ENCODE measurements at places on chromosomes 3 and 15. TPM values are rescaled to one million over a fixed set of nuclear protein-coding genes. Genes with fewer than 3 reads are reported as not detected.

DNA sequence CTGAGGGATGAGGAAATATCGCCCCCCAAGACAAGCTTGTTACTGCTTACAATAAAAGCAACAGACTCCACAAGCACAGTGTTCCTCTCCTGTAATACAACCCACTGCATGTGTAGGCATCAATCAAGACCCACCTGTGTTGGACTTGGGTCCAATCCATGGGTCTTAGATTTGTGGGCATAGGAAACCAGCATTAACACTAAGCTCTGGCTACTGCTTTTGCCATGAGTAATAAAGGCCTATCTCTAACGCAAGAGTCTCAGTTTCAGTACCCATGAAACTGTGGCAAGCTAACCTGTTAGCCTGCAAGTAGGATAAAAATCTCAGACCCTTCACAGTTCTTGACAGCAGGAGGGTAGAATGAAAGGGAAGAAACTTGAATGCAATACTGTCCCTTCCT is 5.2 kb upstream of the EIF1B start:
- H3K27ac ChIP-seq = peak overlapping the region; percentile 64
- no peaks in the 10 kb centered on the region for H3K27me3 ChIP-seq
- H3K4me1 ChIP-seq = peaks cover 31% of the 10 kb centered on the region
- H3K4me3 ChIP-seq = no peak overlapping the region
- peaks cover 11% of the 10 kb centered on the region for H3K36me3 ChIP-seq

DNA sequence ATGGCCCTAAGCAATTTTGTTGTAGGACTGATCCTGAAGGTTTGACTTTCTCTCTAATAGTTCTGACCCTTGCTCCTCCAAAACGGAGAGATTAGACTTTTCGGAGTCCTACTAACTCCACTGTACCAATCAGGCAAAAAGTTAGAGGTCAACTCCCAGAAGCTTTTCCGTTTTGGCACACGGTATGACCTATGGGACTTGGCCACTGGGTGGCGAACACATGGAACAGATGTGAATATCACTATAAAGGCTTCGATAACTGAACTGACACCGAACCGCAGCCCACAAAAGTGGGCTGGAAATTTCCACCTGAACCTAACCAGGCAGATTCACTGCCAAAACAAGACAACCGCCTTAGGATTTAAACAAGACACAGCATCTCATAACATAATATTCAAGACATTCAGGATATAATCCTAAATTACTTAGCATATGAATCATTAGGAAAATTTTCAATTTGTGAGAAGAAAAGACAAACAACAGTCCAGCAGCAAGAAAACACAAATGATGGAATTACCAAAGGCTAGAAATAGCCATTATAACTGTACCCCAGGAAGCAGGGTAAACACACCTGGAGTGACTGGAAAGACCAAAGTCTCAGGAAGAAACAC is 12.2 kb upstream of the TM2D3 start:
- no peak overlapping the region for H3K4me3 ChIP-seq

- H3K27ac ChIP-seq = no peak overlapping the region
Observed at GRCh38 chr15:52144656-52145178, 32.1 kb upstream of the BCL2L10 start.

DNA sequence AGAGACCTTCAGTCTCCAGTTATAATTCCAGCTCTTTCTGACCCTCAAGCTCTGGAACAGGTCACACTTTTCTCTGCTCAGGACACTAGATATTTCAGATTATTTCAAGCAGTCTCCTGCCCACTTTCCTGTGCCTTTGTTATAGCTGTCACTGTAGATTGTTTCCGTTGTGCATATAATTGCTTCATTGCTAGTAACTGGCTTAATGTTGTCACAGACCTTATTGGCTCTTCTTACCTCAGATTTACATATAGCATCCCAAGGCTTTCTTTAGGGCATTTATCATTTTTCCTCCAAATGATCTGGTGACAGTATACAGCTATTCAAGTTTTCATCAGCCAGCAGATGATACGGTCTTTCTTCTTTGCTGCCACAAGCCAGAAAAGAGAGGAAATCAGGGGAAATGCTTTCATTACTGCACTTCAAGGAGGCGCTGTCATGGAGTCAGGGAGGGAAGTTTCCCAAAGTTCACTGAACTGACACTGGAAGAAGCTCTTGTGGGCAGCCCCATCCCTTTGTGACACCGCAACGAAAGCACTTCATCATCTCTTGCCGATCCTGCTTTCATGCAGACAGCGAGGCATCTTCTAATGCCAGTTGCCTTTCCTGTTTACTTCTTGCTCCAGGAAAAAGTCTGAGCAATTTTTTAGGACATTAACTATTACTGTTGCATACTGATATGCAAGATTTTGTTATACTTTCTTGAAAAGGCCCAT is 181.9 kb downstream of the CDIN1 start:
- H3K36me3 ChIP-seq = peaks cover 2% of the 10 kb centered on the region
- H3K4me3 ChIP-seq = no peak overlapping the region
- no peaks in the 10 kb centered on the region for H3K4me1 ChIP-seq
- no peaks in the 10 kb centered on the region for H3K27me3 ChIP-seq

- no peak overlapping the region for H3K4me3 ChIP-seq
- DNase-seq = no peak
- H3K27ac ChIP-seq = no peak overlapping the region
- H3K4me1 ChIP-seq = no peaks in the 10 kb centered on the region
- peaks cover 3% of the 10 kb centered on the region for H3K27me3 ChIP-seq
- no peaks in the 10 kb centered on the region for H3K36me3 ChIP-seq
Observed at GRCh38 chr15:88776646-88777045, 26.6 kb upstream of the ACAN start.

- H3K4me1 ChIP-seq = peaks cover 64% of the 10 kb centered on the region
- no peaks in the 10 kb centered on the region for H3K27me3 ChIP-seq
- no peak overlapping the region for H3K4me3 ChIP-seq
- peak overlapping the region; percentile 50 for H3K27ac ChIP-seq
- DNase-seq = no peak
- H3K36me3 ChIP-seq = no peaks in the 10 kb centered on the region
Observed at GRCh38 chr15:65083262-65083701, 6.7 kb downstream of the KBTBD13 start.

GRCh38 chr15:71559098-71559497 is 251.3 kb upstream of the NR2E3 start:
- no peaks in the 10 kb centered on the region for H3K4me1 ChIP-seq
- no peak for DNase-seq
- no peak overlapping the region for H3K27ac ChIP-seq
- H3K4me3 ChIP-seq = no peak overlapping the region

DNA sequence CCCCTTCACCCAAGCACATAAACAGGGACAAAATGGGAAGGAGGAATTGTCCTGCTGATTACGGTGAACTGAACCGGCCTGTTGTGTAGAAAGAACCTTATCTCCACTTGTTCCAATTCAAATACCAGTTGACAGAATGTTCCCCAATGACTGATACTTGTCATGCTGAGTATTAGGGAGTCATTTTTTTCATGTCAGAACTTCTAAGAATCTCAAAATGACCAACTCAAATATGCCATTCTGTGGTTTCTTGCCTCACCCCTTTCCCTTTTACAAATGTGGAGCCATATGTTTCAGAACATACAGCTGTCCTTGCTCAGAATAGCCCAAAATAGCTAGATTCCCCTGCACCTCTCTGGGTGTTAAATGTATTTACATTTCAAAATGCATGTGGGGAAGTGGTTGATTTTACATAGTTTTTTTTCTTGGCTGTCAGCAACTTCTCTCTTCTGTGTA is 405.9 kb upstream of the TBL1XR1 start:
- no peak overlapping the region for H3K27ac ChIP-seq
- no peak overlapping the region for H3K4me3 ChIP-seq
- no peak for DNase-seq
- H3K27me3 ChIP-seq = no peaks in the 10 kb centered on the region
- no peaks in the 10 kb centered on the region for H3K36me3 ChIP-seq

- peaks cover 14% of the 10 kb centered on the region for H3K36me3 ChIP-seq
- H3K4me3 ChIP-seq = no peak overlapping the region
- H3K27me3 ChIP-seq = no peaks in the 10 kb centered on the region
- no peak overlapping the region for H3K27ac ChIP-seq
Observed at GRCh38 chr3:38130631-38131065, 6.3 kb downstream of the ACAA1 start.

- H3K4me1 ChIP-seq = peaks cover 39% of the 10 kb centered on the region
- peak overlapping the region; percentile 91 for H3K4me3 ChIP-seq
- DNase-seq = peak; percentile 73
Observed at GRCh38 chr3:152269056-152269830, 514 bp downstream of the MBNL1 start.

DNA sequence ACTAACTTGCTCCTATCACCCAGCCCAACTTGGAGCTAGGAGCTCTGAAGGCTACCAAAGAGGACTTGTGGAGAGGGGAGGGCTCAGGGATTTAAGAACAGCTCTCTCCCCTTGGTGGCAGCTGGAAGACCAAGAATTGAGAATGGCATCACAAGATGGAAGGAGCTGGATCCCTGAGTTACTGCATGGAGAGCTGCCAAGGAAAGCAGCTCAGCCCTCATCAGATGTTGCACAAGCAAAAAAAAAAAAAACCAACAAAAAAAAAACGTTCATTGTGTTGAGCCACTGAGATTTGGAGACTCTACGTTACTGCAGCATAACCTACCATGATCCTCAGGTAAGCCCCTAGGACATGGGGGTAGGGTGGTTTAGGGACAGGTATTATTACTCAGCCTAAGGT is 41.0 kb downstream of the ITGB5 start:
- no peak for DNase-seq
- no peak overlapping the region for H3K4me3 ChIP-seq
- H3K27ac ChIP-seq = peak overlapping the region; percentile 67
- no peaks in the 10 kb centered on the region for H3K36me3 ChIP-seq
- peaks cover 27% of the 10 kb centered on the region for H3K4me1 ChIP-seq
- H3K27me3 ChIP-seq = no peaks in the 10 kb centered on the region

- H3K4me3 ChIP-seq = no peak overlapping the region
- no peak overlapping the region for H3K27ac ChIP-seq
- no peaks in the 10 kb centered on the region for H3K27me3 ChIP-seq
- H3K36me3 ChIP-seq = peaks cover 5% of the 10 kb centered on the region
- peaks cover 6% of the 10 kb centered on the region for H3K4me1 ChIP-seq
Observed at GRCh38 chr3:196971094-196971698, 2.6 kb upstream of the PIGZ start.

GRCh38 chr3:132145833-132146232 is 111.0 kb upstream of the CPNE4 start:
- H3K27me3 ChIP-seq = no peaks in the 10 kb centered on the region
- DNase-seq = no peak
- no peak overlapping the region for H3K27ac ChIP-seq
- no peaks in the 10 kb centered on the region for H3K4me1 ChIP-seq
- H3K36me3 ChIP-seq = no peaks in the 10 kb centered on the region

GRCh38 chr15:43505738-43506137 is 11.7 kb upstream of the MAP1A start:
- DNase-seq = no peak
- peaks cover 10% of the 10 kb centered on the region for H3K4me1 ChIP-seq
- H3K4me3 ChIP-seq = no peak overlapping the region
- H3K36me3 ChIP-seq = no peaks in the 10 kb centered on the region
- H3K27me3 ChIP-seq = no peaks in the 10 kb centered on the region
- no peak overlapping the region for H3K27ac ChIP-seq

DNA sequence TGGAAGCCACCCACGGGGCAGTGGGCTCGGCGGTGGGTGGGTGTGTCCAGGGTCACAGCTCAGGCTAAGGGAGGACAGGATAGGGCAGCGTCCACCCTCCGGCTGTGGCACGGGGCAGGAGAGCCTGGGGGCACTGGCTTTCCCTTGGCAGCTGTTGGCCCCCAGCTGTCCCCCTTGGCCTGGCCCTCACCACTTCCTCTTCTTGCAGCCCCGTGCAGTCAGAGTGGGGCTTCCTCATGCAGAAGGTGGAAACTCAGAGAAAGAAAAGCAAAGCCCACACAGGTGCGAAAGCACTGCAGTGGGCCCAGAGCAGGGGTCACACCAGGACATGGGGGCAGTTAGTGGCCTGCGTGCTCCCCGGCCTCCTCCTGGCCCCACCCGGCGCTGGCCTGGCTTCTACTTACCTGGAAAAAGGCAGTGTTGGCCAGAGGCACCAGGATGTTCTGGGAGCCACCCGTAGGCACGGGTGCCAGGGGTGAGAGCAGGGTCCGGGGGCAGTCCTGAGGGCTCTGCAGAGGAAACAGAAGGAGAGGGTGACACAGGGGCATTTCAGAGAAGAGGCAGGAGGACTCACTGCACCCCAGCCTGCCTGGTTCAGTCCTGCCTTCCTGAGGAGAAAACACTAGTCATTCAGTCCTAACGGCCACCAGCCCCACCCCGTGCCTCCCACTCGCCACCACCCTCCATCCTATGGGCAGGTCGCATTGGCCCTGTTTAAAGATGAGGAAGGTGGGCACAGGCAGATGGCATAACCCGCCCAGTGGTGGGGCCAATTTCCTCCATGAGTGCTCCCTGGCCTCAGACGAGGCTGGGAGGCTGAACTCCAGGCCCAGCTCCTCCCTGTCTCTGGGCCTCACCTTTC is 28.3 kb downstream of the PLXND1 start:
- H3K36me3 ChIP-seq = no peaks in the 10 kb centered on the region
- no peak overlapping the region for H3K27ac ChIP-seq
- no peak for DNase-seq
- H3K4me3 ChIP-seq = no peak overlapping the region

- H3K36me3 ChIP-seq = peaks cover 29% of the 10 kb centered on the region
- H3K27me3 ChIP-seq = no peaks in the 10 kb centered on the region
- H3K4me1 ChIP-seq = peaks cover 81% of the 10 kb centered on the region
- DNase-seq = no peak
- H3K27ac ChIP-seq = peak overlapping the region; percentile 73
- H3K4me3 ChIP-seq = no peak overlapping the region
Observed at GRCh38 chr15:40334541-40334940, 6.2 kb downstream of the CCDC9B start.

DNA sequence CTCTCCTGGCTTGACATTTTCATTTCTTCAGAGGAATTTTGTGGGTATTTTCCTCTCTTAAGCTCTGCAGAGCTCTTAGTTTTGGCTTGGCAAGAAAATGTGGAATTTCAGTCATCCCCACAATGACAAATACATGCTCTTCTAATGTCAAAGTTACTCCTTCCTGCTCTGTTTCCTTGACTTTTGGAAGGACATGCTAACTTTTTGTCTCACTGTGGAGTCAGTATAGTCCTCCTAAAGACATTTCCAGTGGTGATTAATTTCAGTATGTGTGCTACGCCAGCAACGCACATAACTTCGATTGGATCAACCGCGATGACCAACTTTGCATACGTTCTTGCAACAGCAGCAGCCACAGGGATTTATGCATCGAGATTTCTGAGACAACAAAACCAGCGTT is 13.3 kb downstream of the EBLN2 start:
- no peaks in the 10 kb centered on the region for H3K27me3 ChIP-seq
- no peak for DNase-seq
- peaks cover 5% of the 10 kb centered on the region for H3K4me1 ChIP-seq
- no peak overlapping the region for H3K27ac ChIP-seq

- no peak overlapping the region for H3K27ac ChIP-seq
- no peaks in the 10 kb centered on the region for H3K36me3 ChIP-seq
- DNase-seq = no peak
- no peaks in the 10 kb centered on the region for H3K27me3 ChIP-seq
- H3K4me3 ChIP-seq = no peak overlapping the region
- peaks cover 7% of the 10 kb centered on the region for H3K4me1 ChIP-seq
Observed at GRCh38 chr15:70262171-70262570, 164.5 kb upstream of the TLE3 start.

GRCh38 chr3:98603580-98603979 is 10.2 kb upstream of the CPOX start:
- H3K27ac ChIP-seq = no peak overlapping the region
- no peaks in the 10 kb centered on the region for H3K36me3 ChIP-seq
- H3K4me1 ChIP-seq = no peaks in the 10 kb centered on the region
- H3K4me3 ChIP-seq = no peak overlapping the region
- no peaks in the 10 kb centered on the region for H3K27me3 ChIP-seq

- H3K36me3 ChIP-seq = peaks cover 70% of the 10 kb centered on the region
- no peak for DNase-seq
- no peak overlapping the region for H3K4me3 ChIP-seq
- no peaks in the 10 kb centered on the region for H3K27me3 ChIP-seq
- H3K4me1 ChIP-seq = no peaks in the 10 kb centered on the region
Observed at GRCh38 chr15:72340366-72340765, 20.4 kb upstream of the CELF6 start.

The SLC15A2 gene
- 0.79 TPM for total RNA-seq

The PLA2G4B gene
- 2.1 TPM for total RNA-seq

The CGNL1 gene
- total RNA-seq = 0.37 TPM

The TTLL13 gene
- total RNA-seq = 0.08 TPM

The TNIK gene
- 23.1 TPM for total RNA-seq

The KBTBD13 gene
- total RNA-seq = 1.3 TPM

All from psoas muscle (tissue), 8 donors.